ENCODE measurements at places on chromosomes 3 and 15.

- DNase-seq: no peak
Measured at GRCh38 chr3:144375088-144375487, 403.5 kb downstream of the DIPK2A start.

- no peak for DNase-seq
Measured at GRCh38 chr3:65265511-65265910, 577.7 kb upstream of the ADAMTS9 start.

DNA sequence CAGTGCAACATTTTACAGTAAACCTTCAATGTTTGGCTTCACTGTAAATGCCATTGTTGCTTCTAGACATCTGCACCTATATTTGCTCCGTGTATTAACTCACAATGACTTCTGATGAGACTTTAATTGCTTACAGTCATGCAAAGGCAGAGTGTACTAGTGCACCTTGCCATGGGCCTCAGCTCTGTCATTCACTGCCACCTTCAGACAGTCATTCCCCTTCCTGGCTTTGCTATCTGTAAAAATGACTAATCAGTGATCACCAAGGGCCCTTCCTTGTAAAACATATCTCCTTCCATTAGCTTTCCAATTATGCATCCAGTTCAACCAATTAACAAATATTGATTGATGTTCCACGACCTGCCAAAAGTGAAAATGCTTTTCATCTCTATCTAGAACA is 120.3 kb downstream of the ARRDC4 start:
- no peak for DNase-seq

GRCh38 chr15:90645873-90646575 is 71.1 kb upstream of the BLM start:
- no peak for DNase-seq

DNA sequence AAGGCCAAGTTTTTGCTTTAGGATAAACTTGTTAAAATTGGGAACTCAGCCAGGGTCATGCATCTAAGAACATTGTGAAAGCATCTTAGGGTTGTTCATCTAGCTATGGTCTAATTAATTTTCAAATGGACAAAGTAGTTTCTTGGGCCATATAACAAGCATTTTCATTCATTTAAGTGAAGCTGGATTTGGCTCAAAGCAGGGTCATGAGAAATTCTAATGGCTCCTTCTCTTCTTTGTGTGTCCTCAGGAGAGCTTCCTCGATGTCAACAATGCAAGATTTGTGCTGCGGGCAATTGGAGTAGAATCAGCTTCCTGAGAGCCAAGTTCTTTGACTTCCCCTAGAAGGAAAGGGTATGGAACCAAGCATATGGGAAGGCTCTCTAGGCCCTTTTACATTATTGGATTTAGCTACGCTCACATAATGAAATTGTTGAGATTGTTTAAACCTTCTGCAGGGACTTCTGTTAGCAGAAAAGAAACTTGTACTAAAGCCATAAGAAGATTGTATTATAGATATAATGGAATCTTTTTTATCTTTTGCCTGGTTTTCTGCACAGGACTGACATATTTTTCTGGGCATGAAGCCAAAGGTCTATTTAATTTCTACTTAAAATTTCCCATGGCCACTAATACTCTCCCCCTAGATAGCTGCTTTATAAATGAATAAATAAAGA is 1.8 kb upstream of the SAMMSON start:
- peak; percentile 5 for DNase-seq

DNA sequence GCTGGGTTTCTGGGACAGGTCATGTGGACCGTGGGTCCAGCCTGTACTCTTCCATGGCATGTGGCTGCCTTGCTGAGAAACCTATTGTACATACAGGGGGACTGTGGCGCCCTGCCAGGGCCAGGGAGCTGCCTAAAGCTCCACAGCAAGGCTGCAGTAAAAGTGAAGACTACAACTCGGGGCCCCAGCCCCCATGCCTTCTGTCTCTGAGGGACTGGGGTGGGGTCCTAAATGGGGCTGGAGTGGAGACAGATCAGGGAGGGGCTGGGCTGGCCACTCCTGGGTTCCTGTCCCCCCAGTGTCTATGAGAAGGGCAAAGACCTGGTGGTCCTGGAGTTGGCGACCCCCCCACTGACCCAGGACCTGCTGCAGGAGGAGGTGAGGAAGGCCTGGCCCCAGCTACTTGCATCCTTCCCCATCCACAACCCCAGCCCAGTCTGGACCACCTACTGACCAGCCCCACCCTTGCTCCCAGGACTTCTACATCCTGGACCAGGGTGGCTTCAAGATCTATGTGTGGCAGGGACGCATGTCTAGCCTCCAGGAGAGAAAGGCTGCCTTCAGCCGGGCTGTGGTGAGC is 7.3 kb downstream of the VILL start:
- no peak for DNase-seq

- no peak for DNase-seq
Measured at GRCh38 chr3:112437146-112438022, 61.9 kb downstream of the BTLA start.

- no peak for DNase-seq
Measured at GRCh38 chr15:63296195-63296594, 18.8 kb downstream of the APH1B start.

DNA sequence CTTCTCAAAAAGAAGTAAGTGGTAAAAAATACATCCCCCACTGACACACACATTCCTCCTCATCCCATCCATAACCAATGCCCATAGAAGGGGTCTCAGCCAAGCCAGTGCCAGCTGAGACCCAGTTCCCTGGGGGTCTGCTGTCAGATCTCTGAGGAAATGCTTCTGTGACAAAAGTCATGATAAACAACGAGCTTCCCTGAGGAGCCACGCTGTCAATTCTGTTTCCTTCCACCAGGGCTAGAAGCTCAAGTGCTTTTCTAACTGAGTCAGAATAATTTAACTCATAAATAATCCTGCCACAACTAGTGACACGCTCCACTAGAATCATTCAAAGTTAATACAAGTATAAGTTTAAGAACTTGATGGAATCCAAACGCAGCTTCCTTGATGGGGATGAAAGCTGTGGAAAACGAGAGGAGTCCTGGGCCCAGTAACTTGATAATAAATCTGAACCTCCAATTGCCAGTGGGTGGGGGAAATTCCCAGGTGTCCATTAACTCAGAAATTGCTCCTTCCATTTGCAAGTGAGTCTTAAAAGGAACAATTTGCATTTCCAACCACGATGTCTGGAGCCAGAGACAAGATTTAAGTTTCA is 348.7 kb upstream of the LMCD1 start:
- DNase-seq: no peak

GRCh38 chr3:146638718-146639117 is 33.6 kb upstream of the PLSCR5 start:
- no peak for DNase-seq

DNA sequence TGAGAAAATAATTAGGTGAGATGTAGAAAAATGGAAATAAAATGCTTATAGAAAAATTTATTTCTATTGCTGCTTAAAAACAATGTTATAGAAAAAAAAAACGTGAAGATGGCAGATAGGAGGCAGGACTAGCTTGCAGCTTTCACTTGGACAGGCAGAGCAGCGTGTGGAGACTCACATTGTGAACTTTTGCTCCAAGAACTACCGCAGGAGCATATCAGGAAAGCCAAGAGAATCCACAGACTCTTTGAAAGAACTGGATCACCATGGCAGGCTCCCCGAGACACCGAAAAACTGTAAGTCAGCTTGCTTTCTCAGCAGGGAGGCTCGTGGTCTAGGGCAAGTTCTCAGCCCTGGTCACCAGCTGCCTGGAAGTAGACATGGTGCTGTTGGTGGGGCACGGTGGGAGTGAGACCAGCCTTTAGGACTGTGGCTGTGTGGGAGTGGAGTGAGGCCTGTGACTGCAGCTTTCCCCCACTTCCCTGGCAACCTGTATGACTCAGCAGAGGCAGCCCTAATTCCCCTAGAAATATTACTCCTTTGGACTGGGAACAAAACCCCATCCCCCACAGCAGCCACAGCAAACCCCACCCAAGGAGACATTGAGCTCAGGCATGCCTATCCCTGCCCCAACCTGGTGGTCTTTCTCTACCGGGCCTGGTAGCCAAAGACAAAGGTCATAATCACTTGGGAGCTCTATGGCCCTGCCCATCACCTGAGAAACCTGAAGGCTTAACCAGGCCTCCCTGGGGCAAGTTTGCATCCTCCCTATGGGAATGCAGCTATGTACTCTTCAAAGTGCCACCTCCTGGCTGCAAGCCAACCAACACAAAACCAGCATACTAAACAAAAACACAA is 22.8 kb downstream of the STRIT1 start:
- no peak for DNase-seq

DNA sequence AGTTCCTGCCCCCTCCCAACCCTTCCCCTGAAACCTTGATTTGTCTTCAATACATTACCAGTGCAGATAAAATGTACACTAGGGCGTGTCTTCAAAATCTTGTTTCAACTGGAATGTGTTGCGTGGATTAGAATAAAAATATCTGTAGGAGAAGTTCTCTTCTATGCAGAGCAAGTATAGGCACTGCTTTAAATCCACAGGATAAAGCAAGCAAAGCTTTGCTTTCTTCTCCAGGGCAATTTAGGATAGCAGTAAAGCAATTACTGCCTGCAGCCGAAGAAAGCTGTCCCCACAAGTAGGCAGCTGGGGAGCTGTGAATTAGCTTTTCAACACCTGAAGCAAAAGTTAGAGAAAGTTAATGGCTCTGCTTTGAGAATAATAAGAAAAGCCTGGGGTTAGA is 329.7 kb upstream of the KCNMB2 start:
- DNase-seq: no peak

GRCh38 chr15:65806397-65806796 is 14.3 kb upstream of the DENND4A start:
- no peak for DNase-seq

DNA sequence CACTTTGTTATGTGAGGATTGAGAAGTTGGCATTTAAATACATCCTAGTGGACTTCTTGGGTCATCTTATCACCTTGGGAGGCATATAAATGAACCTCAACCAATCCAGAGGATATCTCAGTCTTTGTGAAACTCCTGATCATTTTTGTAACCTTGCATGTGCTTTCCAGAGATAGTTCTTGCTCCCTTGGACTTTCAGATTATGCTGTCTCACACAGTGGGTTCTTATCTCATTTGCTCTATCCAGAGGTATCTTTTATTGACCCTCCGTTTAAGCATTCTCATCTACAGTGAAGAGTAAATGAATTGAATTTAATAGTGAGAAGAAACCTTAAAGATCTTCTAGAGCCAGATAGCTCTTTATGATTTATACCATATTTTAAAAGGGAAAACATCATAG is 10.4 kb downstream of the ARMC8 start:
- DNase-seq: no peak
